ENCODE measurements at places on chromosomes 2 and 18.

GRCh38 chr18:8046441-8046840, 479.3 kb downstream of the PTPRM start:
- no peak for DNase-seq

DNA sequence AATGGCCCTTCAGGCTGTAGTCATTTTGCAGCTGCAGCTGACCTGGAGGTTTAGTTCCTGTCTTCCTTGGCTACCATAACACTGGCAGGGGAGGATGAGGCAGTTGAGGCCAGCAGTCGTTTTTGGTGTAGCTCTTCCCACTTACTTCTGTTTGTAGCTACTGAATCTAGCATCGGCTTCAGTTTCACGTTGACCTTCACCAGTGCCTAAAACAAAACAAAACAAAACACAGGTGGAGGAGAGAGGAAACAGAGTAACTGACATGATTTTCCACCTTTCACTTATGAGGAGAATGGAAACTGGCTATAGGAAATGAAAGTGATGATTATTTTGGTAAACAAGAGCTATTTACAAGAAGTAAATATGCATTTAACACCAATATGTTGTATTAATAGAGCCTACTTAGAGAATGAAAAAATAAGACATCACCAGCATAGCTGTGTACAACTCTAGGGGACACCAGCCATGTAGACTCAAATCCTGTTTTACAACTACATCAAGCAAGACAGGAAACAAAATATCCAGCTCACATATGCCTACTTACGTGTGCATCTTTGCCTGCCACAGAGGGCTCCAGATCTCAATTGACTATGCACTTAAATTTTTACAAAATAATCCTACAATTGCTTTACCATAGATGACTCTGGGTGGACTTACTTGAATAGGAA, 236.9 kb downstream of the AGPS start:
- DNase-seq = no peak

DNA sequence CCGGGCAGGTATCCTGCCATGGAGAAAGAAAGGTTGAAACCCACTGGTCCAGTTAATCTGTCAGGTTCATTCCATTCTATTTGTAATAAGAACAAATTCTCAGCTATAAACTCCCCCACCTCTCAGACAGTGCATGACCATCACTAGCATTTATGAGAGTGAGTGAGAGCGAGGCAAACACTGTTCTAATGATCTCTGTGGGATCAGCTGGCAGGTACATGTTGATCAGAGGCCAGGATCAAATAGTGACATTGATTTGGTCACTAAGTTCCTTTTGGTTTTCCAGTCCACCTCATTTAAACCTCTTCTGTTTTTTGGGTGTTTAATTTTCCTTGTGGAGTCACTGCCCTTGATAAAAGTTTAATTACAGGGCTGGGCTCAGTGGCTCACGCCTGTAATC, 423.1 kb upstream of the CHST9 start:
- no peak for DNase-seq

GRCh38 chr2:164739966-164740365, 101.7 kb downstream of the COBLL1 start:
- DNase-seq = no peak

- DNase-seq = no peak
Measured at GRCh38 chr2:48651158-48651790, 33.6 kb downstream of the GTF2A1L start.

GRCh38 chr2:4533806-4534205, 830.4 kb downstream of the DCDC2C start:
- no peak for DNase-seq

DNA sequence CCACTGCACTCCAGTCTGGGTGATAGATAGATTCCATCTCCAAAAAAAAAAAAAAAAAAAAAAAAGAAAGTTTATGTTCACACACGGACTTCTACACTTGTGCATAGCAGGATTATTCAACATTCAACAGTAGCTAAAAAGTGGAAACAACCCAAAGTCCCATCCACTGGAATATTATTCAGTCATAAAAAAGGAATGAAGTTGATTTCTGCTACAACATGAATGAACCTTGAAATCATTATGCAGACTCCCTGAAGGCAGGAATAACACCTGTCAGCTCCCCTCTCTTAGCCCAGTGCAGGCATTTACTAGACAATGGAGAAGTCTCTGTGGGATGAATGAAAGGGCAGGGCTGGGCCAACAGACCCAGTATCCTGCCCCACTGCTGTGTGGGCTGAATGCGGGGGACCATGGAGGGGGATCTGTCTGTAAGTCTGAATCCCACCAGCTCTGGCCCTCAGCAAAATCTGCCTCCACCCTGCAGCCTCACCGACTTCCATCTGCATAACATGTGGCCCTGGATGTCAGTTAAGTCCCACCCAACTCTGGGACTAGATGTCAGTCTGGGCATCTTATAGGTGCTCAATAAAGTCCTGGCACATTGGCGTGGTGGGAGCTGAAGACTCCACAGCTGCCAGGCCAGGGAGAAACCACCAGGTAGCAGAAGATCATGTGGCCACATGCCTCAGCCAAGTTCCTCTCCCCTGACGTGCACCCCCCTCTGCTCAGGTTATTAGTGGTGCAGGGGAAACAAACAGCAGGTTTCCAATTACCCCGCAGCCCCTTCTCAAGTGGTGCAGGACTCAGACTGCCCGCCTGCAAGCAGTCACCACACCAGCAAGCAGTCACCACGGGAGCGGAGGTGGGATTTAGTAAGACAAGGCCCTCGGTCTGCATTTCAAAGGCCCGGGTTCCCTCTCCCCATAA, 8.9 kb downstream of the ZFP36L2 start:
- DNase-seq = no peak

DNA sequence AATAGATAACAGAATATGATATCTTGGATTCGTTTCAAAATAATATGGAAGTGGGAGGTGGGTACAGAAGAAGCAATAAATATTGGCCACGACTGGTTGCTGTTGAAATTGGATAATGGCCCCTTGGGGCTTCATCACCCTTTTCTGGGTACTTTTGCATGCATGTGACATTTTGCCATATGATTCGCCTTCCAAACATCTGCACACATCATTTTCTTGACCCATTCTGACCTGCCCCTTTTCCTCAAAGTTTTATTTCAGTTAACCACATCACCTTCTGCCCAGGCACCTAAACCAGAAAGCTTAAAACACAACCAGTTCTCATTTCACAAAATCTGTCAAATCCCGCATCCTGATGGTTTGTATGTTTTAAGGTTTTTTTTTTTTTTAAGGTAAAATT, 116.7 kb upstream of the AGAP1 start:
- no peak for DNase-seq

GRCh38 chr2:234958311-234958710, 6.5 kb downstream of the SH3BP4 start:
- DNase-seq = no peak

DNA sequence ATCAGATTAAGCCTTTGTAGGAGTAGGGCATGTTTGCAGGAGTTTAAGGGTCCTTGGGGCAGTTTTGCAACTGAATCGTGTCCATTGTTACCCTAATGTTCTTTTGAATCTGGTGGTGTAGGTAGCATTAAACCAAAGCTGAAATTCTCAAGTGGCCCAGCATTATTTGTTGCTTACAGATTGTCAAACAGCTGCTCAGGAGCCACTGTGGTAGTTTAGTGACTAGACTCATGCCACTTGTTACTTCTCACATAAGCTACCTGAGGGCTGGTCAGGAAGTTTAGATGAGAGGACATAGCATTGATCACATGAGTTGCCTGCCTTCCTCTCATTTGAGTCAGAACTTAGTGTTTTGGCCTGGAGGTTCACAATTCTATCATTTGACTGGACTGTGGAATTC, 157.6 kb downstream of the HAUS1 start:
- DNase-seq = no peak

DNA sequence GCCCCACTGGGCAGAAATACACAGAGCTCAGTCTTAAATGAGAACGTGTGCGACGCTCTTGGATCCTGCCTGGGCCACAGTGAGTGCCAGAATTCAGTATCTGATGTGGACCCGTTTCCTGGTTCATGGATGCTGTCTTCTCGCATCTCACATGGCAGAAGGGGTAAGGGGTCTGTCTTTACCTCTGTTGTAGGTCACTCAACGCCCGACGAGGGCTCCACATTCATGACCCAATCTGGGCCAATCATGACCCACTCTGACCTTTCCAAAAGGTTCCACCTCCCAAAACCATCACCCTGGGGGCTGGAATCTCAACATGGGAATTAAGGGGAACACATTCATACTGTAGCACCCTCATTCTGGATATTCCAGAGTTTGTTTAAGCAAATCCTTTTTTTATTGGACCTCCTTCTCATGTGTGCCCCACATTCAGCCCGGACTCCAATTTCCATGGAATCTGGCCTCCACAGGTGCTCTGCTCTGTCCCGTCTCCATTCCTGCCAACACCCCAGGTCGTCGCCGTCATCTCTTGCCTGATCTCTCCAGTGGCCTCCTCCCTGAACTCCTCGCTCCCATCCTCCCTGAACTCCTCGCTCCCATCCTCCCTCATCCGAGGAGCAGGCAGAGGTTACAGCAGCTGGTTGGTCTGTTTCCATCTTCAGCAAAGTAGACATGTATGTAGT, 78.9 kb upstream of the OTOS start:
- DNase-seq = no peak

DNA sequence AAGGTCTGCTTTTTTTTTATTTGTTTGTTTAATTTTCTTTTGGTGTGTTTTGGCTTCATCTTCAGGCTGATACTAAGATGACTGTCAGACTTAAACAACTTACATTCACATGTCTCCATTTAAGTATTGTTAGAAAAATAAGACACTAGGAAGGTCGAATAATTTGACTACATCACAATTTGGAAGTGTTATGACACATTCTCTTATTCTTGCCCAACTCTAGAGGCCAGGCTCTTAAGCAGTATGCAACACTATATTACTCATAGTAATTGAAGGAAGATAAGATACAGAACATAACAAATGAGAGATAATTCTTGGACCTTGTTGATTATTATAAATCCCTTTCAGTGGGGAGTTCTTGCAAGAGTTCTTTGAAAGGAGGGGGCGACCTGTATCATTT, 295.3 kb upstream of the COL3A1 start:
- no peak for DNase-seq

DNA sequence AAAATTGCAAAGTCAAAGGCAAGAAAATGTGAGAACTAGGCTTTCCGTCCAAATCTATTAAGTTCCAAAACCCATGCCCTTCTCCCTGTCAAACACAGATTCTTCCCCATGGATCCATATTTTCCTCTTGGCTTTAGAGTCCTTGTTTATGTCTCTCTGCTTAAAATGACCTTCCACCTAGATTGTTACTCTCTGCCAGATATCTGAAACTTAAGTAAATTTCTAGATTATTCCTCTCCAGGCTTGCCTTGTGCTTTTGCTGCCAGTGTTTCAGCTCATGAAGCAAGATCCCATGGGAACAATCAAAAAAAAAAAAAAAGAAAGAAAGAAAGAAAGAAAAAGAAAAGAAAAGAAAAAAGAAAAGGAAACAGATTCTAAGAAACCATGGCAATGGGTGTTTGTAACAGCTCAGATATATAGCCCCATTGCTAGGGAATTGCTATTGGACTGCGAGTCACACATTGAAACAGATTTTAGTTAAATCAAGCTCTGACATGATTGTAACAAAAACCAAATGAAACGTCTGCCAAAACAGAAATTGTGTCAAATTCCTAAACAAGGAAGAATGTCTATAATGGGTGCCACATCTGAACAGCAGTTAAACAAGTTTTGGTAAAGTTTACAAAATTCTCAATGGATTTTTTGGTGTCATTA, 660.7 kb upstream of the CNTNAP5 start:
- no peak for DNase-seq

- DNase-seq = no peak
Measured at GRCh38 chr2:72955228-72956049, 38.1 kb downstream of the EMX1 start.
